ENCODE measurements at places on chromosomes 3 and 15.

- no peak for DNase-seq
Observed at GRCh38 chr3:71219744-71220638, 363.5 kb downstream of the FOXP1 start.

- DNase-seq: no peak
Observed at GRCh38 chr3:39150148-39150802, 3.1 kb downstream of the CSRNP1 start.

- no peak for DNase-seq
Observed at GRCh38 chr3:173747427-173747826, 349.9 kb downstream of the NLGN1 start.

DNA sequence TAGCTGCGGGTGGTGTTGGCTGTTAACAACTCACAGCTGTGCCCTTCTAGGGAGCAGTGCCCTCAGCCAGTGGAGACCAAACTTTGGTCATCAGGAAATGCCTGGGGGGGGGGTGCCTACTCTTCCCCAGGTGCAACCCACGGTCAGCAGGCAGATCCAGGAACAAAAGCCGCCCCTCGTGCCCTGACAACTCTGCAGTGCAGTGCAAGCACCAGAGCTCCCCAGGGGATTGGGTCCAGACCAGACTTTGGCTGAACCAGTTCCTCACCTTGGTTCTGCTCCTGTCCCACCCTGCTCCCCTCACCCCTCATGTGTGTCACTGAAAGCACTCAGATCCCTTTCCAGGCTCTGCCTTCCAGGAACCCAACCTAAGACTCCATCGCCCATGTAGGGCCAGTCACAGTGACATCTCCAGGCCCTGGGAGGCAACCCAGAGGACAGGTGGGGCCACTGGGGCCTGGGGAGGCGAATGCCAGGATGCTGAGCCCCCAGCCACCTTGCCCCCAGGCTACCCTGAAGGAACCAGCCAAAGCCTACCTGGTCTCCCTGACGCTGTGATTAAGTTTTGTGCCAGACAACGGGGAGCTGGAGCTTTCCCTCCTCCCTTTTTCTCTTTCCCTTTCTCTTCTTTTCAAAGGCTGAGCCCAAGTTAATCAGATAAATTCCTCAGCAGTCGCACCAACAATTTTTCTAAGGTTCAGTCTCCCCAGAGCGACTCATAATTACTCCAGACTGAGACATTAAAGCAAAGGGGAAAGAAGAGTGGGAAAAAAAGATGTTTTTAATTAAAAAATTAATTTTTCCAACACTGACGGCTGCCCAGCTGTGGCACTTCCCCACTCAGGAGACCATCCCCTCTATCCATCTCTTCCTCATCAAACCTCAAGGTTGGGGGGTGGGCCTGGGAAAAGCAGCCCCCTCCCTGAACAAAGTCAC, 207.5 kb upstream of the LINGO1 start:
- DNase-seq: no peak

DNA sequence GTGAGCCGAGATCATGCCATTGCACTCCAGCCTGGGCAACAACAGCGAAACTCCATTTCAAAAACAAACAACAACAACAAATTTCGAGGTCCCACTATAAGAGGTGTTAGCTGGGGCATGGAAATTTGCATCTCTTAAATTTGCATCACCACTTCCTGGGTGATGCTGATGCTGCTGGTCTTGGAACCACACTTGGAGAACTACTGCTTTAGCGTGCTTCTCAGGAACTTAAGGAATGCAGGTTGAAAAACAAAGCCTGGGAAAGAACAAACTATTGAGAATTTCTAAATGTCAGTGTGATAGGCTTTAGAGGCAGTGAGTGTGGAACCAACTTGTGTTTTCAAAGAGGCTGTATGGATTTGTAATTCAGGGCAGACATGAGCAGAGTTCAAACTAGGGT, 858.4 kb upstream of the ARPP21 start:
- DNase-seq: no peak

DNA sequence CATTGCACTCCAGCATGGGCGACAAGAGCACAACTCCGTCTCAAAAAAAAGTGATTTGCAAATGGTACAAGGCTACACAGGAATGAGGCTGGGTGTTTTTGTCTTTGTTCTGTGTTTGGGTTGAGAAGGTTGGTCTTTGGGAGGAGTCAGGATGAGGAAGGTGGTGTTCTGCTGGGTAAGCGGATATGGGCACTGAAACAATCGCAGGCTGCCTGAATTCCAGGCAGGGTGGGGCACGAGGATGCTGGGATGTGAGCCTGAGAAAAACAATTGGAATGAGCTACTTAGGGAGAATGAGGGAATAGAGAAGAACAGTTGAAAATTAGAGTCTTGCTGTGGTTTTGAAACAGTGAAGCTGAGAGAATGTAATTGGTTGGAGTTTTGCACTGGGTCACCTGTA, 51.6 kb downstream of the ZBTB38 start:
- no peak for DNase-seq
